ENCODE measurements at places on chromosomes 16 and 17.

DNA sequence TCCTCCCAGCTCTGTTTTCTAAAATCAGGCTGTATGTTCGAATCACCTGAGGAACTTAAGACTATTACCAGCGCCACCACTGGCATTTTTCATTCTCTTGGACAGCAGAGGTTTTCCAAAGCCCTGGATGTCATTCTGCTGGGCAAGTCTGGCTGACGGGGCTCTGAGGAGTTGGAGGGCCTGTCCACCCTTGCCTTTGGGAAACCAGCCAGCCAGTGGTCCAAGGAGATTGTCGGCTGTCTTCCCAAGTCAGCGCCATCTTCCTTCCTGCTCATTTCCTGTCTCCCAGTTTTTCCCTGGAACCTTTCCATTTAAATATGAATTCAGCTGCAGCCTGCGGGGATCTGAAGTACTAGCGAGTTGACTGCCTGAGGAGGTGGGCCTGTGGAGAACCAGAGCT is 258.3 kb downstream of the PRKCA start:
- DNase-seq = no peak

DNA sequence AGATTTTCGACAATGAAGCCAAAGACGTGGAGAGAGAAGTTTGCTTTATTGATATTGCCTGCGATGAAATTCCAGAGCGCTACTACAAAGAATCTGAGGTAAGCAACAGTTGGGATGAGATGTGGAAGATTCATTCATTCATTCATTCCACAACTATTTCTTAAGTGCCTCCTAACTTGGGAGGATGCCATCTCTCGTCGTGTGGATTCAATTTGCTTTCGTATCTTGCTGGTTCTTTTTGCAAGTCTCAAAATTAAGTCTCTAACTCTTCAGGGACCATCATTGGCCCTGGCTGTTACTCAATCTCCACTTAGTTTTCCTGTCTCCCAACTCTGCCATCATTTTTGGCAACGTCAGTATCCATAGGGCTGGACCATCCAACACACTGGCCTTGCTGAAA is 85.6 kb upstream of the NOL11 start:
- no peak for DNase-seq

DNA sequence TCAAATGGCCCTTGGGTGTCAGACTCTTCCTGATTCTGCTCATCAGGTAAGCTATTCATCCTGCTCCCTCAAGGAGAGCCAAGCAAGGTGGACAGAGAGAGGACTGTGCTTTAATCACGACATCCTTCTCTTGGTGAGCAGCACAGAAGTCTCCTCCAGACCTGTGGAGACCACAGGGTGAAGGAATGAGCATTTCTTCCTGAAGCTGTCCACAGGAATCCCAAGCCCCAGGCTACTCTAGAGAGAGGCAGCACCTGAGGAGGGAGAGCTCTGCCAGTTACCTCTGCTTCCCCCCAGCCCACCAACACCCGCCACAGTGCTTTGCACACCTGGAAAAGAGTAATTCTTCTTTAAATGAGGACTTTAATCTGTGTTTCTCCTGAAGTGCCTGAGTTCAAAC is 100.0 kb downstream of the PARN start:
- DNase-seq = no peak

GRCh38 chr16:768428-768827 is 7.9 kb downstream of the MSLN start:
- DNase-seq = no peak

DNA sequence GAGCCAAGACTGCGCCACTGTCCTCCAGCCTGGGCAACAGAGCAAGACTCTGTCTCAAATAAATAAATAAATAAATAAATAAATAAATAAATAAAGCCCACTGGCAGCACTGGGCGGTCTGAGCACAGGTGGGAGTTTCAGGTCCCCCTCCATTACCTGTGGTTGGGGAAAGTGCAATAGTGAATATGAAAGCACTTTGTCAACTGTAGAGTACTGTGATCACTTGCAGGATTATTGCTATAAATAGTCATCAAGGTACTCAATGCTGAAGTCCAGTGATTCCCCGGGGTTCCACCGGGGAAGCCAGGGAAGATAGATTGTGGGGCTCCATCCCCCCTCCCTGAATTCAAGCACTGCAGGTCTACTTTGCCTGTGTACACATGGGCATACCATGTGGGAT is 42.7 kb upstream of the CPNE2 start:
- DNase-seq = no peak

DNA sequence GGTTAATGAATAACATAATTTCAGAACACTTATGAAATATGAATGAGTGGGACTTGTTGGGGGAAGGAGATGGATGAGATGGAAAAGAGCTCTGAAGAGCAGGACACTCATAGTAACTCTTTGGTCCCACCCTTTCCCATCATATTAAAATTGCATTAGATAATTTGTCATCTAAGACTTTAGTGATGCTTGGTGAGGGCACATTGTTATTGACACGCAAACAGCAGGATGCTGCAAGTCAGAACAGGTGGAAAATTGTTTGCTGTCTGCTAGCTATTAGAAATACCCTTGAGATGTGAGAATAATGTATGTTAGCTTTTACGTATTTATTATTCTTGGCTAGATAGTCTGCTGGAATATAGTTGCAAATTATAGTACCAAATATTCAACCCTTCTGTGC is 75.7 kb downstream of the TANC2 start:
- no peak for DNase-seq

- no peak for DNase-seq
These were observed 291.3 kb downstream of the CDH13 start for GRCh38 chr16:82917886-82918595.

DNA sequence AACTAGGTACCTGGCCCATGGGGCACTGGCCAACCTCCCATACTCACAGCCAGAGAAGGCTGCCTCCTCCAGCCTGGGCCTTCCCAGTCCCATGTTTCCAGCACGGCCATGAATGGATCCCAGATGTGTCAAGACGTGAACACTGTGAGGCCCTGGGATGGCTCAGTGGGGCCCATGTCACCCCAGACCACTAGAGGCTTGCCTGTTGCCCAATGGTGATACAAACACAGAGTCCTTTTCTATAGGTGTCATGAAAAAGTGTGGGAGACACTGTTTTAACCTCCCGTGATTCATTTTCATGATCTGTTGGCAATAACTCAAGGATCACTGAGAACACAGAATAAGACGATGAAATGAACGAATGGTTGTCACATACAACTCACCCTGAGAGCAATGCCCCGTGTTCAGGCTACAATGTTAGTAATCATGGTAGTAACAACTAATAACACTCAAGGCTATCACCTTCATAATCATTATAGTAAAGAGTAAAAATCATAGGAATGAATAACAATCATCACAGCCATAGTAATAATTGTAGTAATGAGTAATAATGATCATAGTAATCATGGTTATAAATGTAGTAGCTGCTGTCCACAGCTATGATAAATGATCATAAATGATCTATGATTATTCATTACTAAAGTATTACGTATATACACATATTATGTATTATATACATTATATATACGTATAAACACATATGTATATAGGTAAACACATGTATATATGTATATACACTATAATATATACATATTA is 64.0 kb downstream of the DYNLRB2 start:
- DNase-seq = no peak

DNA sequence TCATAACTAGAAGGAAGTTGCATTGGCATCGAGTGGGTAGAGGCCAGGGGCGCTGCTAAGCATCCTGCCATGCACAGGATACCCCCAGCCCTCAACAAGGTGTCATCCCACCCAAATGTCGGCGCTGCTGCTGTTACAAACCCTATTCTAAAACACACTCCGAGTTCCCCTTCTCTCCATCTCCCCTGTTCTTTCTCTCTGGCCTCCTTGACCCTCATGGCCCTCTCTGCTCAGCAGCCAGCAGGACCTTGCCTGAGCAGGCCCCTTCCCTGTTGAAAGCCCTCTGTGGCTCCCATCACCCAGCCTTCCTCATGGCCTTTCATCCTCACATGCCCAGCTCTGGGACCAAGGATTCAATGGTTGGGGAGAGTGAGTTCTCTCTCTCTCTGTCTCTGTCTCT is 22.3 kb upstream of the CACNG5 start:
- no peak for DNase-seq

- no peak for DNase-seq
These were observed 16.8 kb upstream of the STAT3 start for GRCh38 chr17:42405076-42405475.

DNA sequence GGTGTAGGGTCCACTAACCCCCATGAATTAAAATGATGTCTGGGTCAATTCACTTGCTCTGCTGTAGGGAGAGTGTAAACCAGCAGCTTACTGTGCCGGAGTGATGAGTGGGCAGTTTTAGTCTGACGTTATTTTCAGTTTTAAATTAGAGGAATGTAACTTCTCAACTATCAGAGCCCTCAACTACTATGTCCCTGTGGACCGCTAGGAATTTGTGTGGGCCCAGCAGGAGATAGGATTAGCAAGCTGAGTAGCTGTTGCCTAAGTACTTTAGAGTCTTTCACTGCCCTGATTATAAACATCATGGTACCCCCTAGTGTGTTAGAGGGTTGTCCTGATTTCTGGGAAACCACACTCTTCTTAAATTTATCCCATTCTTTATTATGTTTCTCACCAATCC is 11.4 kb downstream of the MARVELD3 start:
- DNase-seq = no peak

GRCh38 chr17:42111871-42112551 is 503 bp downstream of the DHX58 start:
- no peak for DNase-seq

DNA sequence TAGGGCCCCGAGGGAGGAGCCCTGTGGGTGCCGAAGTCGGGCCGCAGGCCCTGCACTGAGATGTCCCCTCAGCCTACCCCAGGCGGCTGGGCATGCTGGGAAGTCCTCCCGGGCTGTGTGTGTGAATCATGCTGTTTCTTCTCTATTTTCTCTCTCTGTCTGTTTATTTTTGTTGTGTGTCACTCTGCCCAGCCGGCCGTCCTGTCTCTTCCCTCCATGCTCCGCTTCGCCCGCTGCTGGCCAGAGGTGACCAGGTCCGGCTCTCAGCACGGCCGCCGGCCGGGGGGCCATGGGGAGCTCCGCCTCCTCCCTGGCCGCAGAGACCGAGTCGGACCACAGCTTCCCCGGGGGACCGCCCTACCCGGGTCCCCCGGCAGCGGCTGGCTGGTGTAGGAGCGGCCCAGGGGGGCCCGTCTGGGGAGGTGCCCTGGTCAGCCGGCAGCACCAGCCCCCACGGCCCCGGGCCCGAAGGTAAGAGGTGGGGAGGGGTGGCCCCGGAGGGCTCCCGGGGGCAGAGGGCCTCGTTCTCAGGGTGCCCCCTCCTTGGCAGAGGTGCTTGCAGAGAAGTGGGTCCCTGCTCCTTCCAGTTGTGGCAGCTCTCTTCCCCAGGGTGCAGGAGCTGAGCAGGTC is 12.5 kb downstream of the CAPN15 start:
- DNase-seq = no peak

DNA sequence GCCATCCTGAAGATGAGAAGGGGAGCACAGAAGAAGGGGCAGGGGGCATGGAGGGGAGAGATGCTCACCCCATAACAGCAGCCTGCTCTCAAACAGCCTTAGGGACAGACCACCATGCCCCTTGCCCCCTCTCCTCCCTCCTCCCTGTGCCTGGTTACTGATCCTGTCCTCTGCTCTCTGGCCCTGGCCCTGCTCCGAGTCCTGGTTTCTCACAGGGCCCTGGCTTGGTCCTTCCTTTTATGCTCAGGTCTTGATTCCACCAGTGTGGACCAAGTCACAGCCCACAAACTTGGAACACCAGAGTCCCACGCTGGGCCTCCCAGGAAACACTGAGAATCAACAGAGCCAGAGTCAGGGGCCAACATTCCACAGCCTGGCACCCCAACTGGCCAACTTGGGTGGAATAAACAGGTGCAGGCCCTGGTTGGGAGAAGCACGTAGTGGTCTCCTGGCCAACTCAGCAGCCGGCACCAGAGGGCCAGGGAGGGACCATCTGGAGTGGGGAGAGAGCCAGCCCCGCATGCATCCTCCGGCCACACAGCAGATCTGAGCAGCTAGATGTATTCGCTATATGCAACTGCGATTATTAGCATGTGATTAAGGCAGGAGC is 44.9 kb upstream of the CDC42EP4 start:
- no peak for DNase-seq

GRCh38 chr17:72151565-72152386 is 31.0 kb downstream of the SOX9 start:
- DNase-seq = no peak

DNA sequence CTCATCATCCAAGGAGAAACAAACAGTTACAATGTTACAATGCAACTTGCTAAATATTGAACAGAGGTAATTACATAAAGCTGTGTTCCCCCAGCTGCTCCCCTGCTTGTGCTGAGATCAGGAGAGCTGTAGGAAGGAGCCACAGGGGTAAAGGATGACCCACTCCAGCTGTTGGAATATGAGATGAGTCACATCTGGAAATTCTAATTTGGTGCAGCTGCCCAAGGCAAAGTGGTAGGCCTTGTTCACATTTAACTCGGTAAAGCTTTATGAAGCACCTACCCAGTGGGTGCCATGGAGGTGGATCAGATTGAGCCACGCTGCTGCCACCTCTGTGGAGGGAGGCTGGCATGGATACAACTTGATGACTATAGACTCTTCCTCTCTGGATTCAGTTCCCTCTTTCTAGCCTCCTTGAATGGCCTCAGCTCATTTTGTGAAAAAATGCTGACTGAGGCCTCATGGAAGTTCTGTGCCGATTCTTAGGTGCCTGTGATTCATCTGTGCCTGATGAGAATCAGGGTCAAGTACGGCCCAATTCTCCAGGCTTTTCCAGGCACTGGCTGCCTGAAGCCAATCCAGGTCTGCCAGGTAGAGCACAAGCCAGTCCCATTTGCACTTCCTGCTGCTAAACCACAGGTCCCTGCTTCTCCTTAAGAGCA is 7.4 kb downstream of the ZNF689 start:
- DNase-seq = no peak

DNA sequence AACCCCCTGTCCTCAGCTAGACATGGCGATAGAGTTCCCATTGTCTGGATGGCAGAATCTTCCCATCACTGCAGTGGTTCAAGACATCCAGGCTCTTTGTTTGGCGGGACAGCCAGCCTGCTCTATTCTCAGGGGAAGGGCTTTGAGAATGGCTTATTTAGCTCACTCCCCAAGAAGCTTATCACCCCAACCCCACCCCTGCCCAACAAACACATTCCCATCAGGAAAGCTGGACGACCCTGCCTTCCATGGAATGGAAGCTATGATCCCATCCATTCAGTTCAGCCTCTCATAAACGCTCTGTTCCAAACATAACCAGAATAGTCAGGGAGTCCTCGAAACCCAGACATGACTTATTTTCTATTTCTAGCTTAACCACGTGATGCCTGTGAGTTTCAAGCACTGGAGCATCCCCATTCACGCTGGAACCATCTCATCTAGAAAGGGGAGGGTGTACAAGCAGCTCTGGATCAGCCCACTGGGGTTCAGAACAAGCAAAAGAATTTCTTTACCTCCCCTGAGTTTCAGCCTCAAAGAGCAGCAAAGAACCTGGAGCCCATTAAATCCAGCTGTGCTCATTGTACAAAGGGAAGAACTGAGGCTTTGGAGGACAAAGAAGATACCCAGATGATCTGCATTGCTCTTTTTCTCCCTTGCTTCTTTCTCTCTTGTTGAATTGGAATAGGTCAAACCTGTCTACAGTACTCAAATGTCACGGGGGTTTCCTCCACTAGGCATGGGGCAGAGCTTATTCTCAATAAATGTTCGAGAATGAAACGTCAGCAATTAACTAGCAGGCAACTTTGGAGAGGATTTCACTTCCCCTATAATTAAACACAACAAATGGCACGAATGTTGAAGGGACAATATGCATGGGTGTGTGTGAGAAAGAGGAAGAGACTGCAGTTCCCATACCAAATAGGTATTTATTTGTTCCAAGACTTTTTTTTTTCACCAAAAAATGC is 93.1 kb downstream of the XYLT1 start:
- DNase-seq = no peak

GRCh38 chr17:8100111-8100510 is 12.6 kb upstream of the ALOX12B start:
- no peak for DNase-seq

- DNase-seq = no peak
These were observed 39.4 kb downstream of the TUBD1 start for GRCh38 chr17:59853168-59853918.
